Muscle of arm (tissue), 14 donors: ENCODE measurements at places on chromosomes 6 and 20. TPM values are rescaled to one million over a fixed set of nuclear protein-coding genes. Genes with fewer than 3 reads are reported as not detected.

- DNase-seq, result no peak
Observed at GRCh38 chr6:79468587-79468986, 68.6 kb downstream of the LCA5 start.

The GMEB2 gene
- 5.8 TPM for polyA plus RNA-seq

- DNase-seq, result peak; percentile 46
Observed at GRCh38 chr6:41504466-41505121, 41.6 kb upstream of the FOXP4 start.

DNA sequence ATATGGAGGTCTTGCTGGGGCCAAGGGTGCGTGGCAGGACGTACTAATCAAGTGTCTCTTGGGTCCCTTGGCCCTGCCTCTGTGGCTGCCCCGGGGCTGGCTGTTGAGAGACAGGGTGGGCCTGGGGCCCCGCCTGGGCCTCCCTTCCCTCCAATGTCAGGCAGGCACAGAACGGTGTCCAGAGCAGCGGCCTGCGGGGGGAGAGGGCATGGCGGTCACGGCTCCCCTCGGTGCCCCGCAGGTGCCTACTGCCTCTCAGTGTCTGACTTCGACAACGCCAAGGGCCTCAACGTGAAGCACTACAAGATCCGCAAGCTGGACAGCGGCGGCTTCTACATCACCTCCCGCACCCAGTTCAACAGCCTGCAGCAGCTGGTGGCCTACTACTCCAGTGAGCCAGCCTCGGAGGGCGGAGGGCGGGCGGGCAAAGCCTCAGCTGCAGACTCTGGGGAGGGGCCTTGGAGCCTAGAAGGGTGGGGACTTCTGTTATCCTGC, 50.0 kb downstream of the SRC start:
- no peak for DNase-seq

The LY6G6F gene
- polyA plus RNA-seq, result not detected

The CST4 gene
- polyA plus RNA-seq, result not detected

DNA sequence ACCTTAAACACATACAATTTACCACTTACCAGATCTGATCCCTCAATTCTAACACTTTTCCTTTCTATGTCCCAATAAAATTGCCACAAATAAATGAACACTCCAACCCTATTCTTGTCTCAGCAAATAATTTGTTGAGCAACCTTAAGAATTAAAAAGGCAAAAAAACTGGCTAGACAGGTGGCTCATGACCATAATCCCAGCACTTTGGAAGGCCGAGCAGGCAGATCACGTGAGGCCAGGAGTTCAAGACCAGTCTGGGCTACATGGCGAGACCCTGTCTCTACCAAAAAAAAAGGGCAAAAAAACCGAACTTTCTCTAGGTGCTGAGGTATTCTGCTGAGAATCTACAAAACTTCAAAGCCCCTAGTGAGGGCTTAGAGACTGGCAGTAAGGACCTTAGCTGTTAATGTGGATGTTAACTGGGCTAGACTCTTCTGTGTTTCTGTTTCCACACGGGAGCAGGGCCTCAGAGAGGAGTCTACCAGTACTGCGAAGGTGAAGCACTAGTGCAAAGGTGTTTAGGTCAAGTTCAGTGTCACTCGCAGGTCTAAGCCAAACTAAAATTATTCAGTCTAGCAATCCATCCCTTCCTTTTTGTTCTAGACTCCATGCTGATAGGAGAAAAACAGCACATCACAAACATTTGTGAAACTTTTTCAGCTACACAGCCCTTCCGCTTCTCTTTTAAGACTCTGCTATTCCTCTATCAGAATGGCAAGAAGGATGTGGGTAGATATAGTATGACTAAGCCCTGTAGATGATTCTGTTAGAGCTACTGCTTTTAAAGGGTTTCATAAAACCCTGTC, 2.6 kb downstream of the FASTKD5 start:
- DNase-seq, result no peak

- DNase-seq, result no peak
Observed at GRCh38 chr6:114024746-114025145, 53.8 kb upstream of the HDAC2 start.

GRCh38 chr6:105726902-105727655, 324.2 kb upstream of the PREP start:
- DNase-seq, result no peak

- no peak for DNase-seq
Observed at GRCh38 chr20:53935344-53936084, 134.9 kb downstream of the BCAS1 start.

- DNase-seq, result no peak
Observed at GRCh38 chr20:6668546-6668945, 98.9 kb upstream of the BMP2 start.

DNA sequence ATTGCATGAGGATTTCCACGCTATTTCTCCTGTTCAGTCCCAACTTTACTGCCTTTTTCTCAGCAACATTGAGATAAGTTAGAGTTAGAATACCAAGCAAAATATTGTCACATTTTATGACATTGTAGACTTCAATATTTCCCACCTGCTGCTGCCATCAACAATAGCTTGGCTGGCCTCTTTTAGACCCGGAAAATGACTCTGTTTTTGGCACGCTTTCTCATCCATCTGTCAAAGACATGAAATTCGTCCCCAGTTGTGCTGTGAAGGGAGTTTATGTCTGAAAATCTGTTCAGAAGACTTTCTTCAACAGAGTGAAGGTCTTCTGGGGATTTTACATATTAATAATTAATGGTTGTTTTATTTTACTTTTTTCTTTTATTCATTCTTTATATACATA, 857.3 kb downstream of the FRK start:
- peak; percentile 44 for DNase-seq

DNA sequence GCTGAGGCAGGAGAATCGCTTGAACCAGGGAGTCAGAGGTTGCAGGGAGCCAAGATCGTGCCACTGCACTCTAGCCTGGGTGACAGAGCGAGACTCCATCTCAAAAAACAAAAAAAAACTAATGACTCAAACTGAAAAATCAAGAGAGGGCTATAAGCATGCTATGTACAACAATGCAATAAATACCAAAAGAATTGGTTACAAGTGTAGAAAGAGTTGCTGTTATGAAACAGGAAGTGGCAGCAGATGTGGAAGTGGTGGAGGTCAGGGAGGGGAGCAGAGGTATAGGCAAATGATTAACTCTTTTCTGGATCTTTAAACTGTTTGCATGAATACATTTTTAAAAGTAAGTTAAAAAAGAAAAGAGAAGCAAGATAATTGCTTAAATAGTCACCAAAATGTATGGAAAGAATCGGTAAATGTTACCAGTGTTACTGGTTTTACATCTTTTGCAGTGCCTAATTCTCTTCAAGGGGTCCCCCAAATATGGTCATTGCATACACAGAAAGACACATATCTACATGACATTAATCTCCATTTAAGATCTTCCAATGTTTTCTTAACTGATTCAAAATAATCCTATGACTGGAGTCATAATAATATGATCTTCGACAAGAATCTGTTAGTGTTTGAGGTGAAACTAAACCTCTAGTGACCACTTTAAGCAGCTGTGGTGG, 15.0 kb downstream of the CALHM6 start:
- DNase-seq, result no peak

DNA sequence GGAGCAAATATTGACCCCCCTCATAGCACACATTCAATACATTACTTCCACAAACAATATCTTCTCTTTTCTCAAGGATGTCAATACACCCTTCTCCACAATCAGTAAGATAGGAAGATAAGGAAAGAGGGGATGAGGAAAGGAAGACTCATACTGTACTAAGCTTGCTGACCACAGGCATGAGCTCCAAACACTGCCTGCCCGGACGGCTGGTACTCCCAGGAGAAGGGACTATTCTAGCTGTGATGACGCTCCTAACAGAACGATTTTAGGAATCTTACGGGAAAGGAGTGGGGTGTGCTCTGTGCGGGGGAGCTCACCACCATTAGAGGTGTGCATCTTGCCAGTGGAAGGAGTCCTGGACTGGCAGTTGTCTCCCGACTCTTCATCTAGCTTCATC, 3.9 kb upstream of the CCN6 start:
- DNase-seq, result no peak

The HLA-DRB1 gene
- polyA plus RNA-seq, result 14.1 TPM

The SYCP2L gene
- polyA plus RNA-seq, result 0.92 TPM

The FAM184A gene
- polyA plus RNA-seq, result 9.4 TPM

GRCh38 chr20:47710665-47711045, 74.6 kb downstream of the SULF2 start:
- DNase-seq, result no peak

DNA sequence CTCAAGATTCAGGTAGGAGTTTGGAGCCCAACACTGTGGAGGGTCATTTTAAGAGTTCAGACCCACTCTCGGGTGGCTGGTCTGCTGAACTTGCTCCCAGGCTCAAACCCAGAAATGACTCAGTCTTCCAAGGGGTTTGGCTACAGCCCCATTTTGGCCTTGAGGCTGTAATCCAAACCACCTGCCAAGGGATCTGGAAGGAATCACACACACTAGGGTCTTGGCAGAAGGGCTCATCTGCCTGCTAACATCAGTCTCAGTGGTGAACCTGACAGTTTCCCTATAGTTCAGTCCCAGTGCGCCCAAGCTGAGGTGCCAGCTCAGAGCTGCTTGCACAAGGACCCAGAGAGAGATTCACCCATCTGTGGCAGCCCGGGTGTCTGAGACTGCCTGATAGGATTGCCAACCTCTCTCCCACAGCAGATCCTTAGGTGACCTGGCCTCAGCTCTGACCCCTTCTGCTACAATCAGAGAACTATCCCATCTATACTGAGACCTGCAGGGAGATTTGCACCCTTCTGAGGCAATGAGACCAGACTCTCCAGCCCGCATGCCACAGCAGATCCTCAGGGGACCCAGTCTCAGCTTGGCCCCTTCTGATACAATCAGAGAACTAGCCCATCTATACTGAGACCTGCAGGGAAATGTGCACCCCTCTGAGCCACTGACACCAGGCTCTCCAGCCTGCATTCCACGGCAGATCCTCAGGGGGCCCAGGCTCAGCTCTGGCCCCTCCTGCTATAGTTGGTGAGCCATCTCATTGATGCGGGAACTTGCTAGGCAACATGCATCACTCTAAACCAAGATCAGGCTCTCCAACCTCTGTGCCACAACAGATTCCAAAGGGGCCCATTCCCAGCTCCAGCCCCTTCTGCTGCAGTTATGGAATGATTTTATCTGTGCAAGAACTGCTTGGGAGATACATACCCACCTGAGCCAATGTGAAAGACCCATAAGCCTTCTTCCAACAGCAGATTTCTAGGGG, 48.2 kb downstream of the THBS2 start:
- no peak for DNase-seq

DNA sequence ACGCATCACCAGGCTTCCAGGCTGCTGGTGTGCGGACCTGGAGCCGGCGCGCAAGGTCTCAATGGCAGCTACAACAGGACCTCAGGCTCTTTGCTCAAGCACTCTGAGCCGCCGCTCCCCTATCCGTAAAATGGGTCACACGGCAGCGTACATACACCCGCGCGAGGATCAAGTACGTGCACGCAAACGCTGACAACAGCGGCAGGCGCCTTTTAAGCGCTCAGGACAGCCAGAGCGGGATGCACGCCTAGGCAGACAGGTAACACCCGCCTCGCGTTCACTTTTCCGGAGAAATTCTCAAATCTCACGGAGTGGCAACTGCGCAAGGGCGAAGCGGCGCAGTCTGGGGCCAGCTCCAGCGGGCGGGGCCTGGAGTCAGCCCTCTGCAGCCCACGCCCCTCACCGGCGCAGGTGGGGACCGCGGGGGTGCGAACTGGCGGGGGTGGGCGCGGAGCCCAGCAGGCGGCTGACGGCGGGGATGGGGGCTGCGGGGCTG, 535 bp downstream of the EXOC2 start:
- no peak for DNase-seq

DNA sequence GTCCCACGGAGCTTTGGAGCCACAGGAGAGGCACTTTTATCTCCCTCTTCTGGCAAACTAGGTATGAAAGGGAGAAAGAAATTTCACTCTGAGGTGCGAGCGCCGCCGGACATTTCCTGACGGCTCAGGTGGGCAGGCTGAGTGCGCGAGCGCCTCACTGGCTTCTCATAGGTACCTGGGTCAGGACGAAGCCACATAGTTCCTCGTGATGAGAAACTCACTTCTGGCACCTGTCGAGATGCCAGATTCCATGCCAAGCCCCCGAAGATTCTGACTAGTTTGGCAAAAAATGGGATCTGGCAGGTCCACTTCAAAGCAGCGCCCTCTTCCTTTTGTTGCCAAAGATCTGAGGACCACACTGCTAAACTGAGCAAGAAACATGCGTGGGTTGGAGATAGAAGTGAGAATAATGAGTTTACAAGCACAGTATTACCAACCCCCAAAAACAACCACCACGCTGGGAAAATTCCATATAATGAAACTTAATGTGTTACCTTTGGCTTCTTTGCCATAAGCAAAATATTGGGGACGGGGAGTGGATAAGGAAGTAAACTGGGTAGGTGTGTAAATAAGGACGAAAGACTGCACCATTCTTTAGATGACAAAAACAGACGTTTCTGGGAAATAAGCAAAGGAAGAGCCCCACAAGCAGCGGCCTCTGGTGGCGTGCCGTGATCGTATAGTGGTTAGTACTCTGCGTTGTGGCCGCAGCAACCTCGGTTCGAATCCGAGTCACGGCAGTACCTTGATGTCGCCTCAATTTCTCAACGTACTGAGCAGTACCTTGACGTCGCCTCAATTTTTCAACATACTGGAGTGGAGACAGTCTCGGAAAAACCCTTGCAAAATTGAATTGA, 89.8 kb upstream of the PRSS16 start:
- peak; percentile 59 for DNase-seq

The SRMS gene
- polyA plus RNA-seq, result not detected

DNA sequence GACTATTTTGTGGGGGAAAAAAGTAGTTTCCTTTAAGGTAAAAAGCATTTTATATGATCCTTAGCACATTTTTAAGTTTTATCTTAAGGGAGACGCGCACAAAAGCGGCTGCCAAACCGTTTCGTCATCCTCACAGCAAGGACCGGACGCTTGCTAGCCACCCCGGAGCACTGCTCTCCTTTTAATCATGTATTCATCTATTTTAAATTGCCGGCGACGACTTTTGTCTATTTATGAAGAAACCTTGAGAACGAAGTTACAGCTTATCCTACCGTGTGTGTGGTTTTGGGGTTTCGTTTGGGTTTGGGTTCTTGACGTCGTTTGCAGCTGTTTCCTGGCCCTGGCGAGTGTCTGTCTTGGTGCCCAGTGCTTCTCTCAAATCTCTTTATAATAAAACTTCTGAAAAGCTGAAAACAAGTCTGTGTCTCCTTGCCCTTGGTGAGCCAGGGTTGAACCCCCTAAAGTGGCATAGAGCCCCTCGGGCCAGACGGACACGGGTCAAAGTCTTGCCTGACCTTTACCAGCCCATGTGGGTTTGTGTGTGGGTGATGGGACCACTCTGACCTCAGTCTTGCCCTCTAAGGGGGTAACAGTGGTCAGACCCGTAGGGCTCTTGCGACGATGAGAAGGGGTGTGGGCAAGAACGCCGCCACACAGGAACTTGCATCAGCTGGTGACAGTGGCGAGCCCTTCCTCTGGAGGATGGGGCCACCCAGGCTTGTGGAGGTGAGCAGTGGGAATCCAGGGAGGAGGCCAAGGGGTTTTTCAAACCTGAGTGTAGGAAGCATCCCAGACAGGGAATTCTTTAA, 117.6 kb downstream of the JPH2 start:
- DNase-seq, result no peak
